CD4-positive, alpha-beta T cell treated with Interleukin-17A for 1 hour (primary cell): ENCODE measurements at places on chromosomes 6 and 20.

DNA sequence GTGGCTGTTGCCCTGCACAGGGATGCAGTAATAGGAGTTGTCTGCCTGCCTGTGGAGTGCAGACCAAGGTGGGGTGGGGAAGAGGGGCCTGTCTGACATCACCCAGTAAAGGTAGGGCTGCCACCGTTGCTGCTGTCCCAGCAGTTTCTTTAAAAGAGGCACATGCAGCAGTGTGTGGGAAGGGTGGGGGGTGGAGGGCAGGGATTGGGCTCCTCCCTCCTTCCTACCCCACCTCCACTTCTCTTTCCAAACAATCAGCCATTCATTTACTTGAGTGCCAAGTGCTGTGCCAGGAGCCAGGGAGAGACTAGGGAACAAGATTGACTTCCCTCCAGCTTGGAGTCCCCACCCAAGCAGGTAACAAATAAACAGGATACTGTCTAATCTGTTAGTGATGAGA, 66.8 kb upstream of the MYL9 start:
- DNase-seq, result no peak

- DNase-seq, result no peak
Measured at GRCh38 chr6:15887491-15888461, 224.9 kb upstream of the DTNBP1 start.

DNA sequence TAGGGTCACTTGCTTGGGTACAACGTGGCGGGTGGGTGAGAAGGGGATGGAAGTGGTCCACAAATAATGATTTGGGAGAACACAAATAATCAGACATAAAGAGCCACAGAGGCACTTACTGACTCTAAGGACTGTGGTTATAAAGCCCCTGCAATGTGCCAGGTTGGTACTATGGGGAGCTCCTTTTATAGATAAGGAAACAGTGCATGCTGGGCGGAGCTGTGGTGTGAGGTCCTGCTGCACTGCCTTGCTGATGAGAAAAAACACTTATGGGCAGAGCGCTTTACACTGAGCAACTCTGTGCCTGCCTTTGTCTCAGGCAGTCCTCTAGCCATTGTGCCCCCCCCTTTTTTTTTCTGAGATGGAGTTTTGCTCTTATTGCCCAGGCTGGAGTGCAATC, 29.1 kb upstream of the SCRT2 start:
- DNase-seq, result no peak

- no peak for DNase-seq
Measured at GRCh38 chr6:50047026-50047425, 2.7 kb downstream of the DEFB112 start.

GRCh38 chr6:75199889-75200288, 6.0 kb downstream of the COL12A1 start:
- DNase-seq, result no peak

GRCh38 chr6:125611573-125612344, 137.7 kb upstream of the HEY2 start:
- DNase-seq, result no peak

- no peak for DNase-seq
Measured at GRCh38 chr6:144621332-144621731, 336.2 kb downstream of the UTRN start.

GRCh38 chr6:154598399-154598798, 87.9 kb upstream of the CNKSR3 start:
- DNase-seq, result no peak

GRCh38 chr6:44956396-44956795, 371.7 kb upstream of the RUNX2 start:
- no peak for DNase-seq
